ENCODE measurements at places on chromosomes 12 and 14.

DNA sequence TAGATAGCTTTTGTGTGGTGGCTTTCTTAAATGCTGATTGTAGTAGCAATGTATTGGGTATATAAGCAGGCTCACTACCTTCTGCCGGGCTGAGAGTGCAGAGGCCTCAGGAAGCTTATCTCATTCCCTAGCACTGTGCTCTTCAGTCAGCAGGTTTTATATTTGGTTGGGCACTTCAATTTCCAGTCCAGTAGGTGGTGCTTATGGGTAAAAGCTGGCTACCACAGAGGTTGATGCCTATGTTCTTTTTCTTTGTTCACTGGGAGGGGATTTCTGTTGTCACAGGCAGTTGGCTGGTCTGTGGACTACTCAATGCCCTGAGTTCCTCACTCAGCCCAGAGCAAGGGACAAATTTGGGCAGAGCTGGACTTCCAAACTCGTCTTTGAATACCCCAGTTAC, 43.0 kb upstream of the GLIPR1 start:
- no peaks in the 10 kb centered on the region for H3K36me3 ChIP-seq
- no peak overlapping the region for H3K4me3 ChIP-seq
- H3K4me1 ChIP-seq = no peaks in the 10 kb centered on the region
- DNase-seq = no peak

GRCh38 chr12:55906056-55906455, 21.6 kb downstream of the PYM1 start:
- H3K27me3 ChIP-seq = no peaks in the 10 kb centered on the region
- H3K27ac ChIP-seq = no peak overlapping the region
- peaks cover 19% of the 10 kb centered on the region for H3K36me3 ChIP-seq
- no peak overlapping the region for H3K4me3 ChIP-seq
- peaks cover 24% of the 10 kb centered on the region for H3K4me1 ChIP-seq
- DNase-seq = no peak

GRCh38 chr14:103028161-103028767, 29.1 kb downstream of the CDC42BPB start:
- H3K4me3 ChIP-seq = no peak overlapping the region
- DNase-seq = no peak
- peaks cover 41% of the 10 kb centered on the region for H3K4me1 ChIP-seq
- no peaks in the 10 kb centered on the region for H3K27me3 ChIP-seq
- H3K36me3 ChIP-seq = no peaks in the 10 kb centered on the region

DNA sequence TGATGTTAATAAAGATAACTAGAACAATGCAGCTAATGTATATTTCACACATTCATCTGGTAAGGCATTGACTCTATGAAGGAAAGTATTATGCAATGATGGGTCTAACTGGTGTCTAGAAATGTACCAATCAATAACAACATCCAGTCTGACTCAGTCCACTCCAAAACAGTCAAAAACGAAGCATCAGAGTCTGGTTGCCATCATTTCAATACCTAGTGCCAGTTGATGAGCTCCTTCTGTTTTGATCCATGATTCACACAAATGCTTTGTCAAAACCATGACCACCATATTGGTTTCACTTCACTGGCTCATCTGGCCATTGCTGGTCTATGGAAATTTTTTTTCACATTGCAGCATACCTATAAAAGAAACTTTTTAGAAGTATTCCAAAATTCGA, 747.2 kb upstream of the TMEM132C start:
- H3K4me1 ChIP-seq = no peaks in the 10 kb centered on the region
- H3K36me3 ChIP-seq = no peaks in the 10 kb centered on the region
- DNase-seq = no peak
- no peaks in the 10 kb centered on the region for H3K27me3 ChIP-seq
- no peak overlapping the region for H3K4me3 ChIP-seq
- H3K27ac ChIP-seq = no peak overlapping the region

DNA sequence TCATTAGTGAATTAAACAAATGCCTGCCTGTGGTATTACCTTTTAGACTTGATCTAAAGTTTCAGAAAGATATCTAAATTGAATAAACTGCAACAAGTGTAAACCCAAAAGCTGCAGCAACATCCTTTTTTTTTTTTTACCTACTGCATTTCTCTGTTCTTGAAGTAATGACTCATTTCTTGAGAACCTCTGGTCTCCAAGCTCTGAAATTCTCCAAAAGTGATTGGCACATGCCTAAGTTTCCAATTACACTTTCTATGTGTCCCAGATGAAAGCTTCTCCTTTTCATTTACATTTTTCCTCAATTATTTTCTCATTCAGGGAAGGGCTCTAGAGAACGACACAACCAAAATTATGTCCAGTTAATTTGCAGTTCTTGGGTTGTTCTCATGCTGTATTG, 435.2 kb upstream of the DCN start:
- no peaks in the 10 kb centered on the region for H3K36me3 ChIP-seq
- no peaks in the 10 kb centered on the region for H3K27me3 ChIP-seq
- H3K4me1 ChIP-seq = peaks cover 10% of the 10 kb centered on the region
- DNase-seq = no peak
- H3K4me3 ChIP-seq = no peak overlapping the region
- no peak overlapping the region for H3K27ac ChIP-seq

- H3K36me3 ChIP-seq = no peaks in the 10 kb centered on the region
- H3K27ac ChIP-seq = no peak overlapping the region
- H3K4me1 ChIP-seq = no peaks in the 10 kb centered on the region
- no peak overlapping the region for H3K4me3 ChIP-seq
These were observed 27.0 kb downstream of the P2RX7 start for GRCh38 chr12:121159467-121160307.

GRCh38 chr12:51822956-51823355, 25.6 kb downstream of the FIGNL2 start:
- no peak for DNase-seq
- no peak overlapping the region for H3K27ac ChIP-seq
- H3K4me3 ChIP-seq = no peak overlapping the region
- H3K27me3 ChIP-seq = peaks cover 12% of the 10 kb centered on the region
- no peaks in the 10 kb centered on the region for H3K4me1 ChIP-seq
- no peaks in the 10 kb centered on the region for H3K36me3 ChIP-seq

DNA sequence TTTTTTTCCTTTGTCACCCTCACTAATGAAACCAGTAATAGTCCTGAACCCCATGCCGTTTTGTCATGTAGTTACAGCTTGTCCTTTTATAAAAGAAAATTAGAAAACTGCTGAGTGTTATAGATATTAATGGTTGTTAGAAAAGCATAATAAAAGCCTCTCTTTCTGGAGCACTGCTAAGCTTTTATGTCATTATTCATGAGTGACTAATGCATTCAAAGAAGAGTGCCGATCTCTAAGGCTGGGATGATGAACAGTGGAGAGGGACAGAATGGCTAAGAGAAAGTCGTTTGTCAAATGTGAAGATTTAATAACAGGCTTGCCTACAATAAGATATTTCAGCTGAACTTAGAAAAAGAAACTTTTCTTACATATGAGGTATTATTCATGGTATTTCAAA, 121.6 kb downstream of the MGAT4C start:
- H3K4me1 ChIP-seq = no peaks in the 10 kb centered on the region
- no peak overlapping the region for H3K4me3 ChIP-seq
- DNase-seq = no peak
- no peaks in the 10 kb centered on the region for H3K36me3 ChIP-seq

DNA sequence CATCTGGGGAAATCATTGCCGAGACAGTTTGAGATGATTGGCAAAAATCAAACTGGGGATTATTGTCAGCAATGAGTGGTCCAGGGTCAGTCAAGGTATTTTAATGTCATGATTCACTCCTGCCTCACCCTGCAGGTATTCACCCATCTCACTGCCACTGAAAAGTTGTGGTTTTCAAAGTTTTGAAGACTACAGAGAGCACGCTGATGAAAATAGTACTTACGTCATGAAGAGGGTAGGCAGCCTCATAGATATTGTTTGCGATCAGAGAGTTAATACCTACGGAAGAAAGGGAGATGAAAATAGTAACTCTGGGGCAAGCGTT, 138.0 kb downstream of the ANO2 start:
- no peak overlapping the region for H3K4me3 ChIP-seq
- no peaks in the 10 kb centered on the region for H3K36me3 ChIP-seq
- no peaks in the 10 kb centered on the region for H3K27me3 ChIP-seq
- no peak overlapping the region for H3K27ac ChIP-seq
- DNase-seq = no peak

- H3K4me3 ChIP-seq = no peak overlapping the region
- no peak for DNase-seq
- no peak overlapping the region for H3K27ac ChIP-seq
- peaks cover 3% of the 10 kb centered on the region for H3K4me1 ChIP-seq
- peaks cover 9% of the 10 kb centered on the region for H3K36me3 ChIP-seq
These were observed 3.3 kb downstream of the P3H3 start for GRCh38 chr12:6831450-6831995.

DNA sequence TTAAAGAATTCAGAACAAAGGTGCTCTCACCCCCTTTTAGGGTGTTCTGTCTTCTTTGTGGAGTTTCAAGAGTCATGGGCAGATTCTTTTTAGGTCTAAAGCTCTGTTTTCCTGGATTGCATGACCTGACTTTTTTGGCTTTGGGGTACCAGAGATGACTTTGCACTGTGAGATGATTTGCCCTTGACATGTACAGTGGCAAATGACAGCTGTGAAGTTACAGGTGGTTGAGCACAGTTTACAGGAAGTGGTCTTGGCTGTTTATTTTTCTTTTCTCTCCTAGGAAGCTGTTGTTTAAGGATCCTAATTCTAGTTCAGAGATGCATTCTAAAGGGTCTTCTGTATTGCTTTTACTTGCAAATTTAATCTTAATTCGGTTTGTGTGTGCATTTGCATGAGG, 83.8 kb upstream of the METAP2 start:
- H3K27ac ChIP-seq = no peak overlapping the region
- no peak for DNase-seq
- no peaks in the 10 kb centered on the region for H3K27me3 ChIP-seq

DNA sequence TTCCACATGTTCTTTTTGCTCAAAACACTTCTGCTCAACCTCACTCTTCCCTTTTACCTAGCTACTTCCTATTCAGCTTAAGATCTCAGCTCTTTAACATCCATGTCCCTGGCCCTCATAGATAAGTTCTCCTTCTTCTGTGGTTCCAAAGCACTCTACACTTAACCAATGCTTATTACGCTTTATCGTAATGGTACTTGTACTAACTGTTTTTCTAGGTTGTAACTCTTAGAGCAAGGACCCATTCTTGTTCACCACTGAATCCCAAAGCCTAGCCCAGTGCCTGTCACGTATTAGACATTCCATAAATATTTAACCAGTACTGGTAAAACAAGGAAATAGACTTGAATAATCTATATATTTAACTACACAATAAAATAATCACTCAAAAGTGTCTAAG, 5.3 kb downstream of the SLC41A2 start:
- peaks cover 5% of the 10 kb centered on the region for H3K4me1 ChIP-seq
- no peak overlapping the region for H3K4me3 ChIP-seq
- no peaks in the 10 kb centered on the region for H3K27me3 ChIP-seq
- no peak for DNase-seq
- no peaks in the 10 kb centered on the region for H3K36me3 ChIP-seq
- no peak overlapping the region for H3K27ac ChIP-seq

DNA sequence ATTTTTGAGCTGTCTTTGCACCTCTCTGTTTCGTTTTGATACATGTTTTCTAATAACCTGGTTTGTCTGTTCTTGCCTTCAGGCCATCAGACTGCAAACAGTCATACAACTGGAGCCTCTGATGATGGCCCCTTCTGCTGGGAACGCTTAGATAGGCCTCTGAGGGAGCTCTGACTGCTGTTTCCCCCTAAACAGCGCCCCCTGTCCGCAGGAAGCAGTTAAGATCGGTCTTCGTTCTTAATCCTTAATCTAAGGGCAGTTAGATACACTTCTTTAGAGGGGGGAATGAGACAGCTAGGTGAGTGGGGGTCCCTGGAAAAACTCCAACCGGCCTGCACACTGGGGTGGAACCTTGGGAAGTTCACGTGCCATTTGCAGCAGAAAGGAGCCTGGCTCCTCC, 1338.8 kb upstream of the SEL1L start:
- no peaks in the 10 kb centered on the region for H3K4me1 ChIP-seq
- no peaks in the 10 kb centered on the region for H3K36me3 ChIP-seq
- H3K27ac ChIP-seq = no peak overlapping the region
- no peak overlapping the region for H3K4me3 ChIP-seq

- no peaks in the 10 kb centered on the region for H3K36me3 ChIP-seq
- H3K27me3 ChIP-seq = no peaks in the 10 kb centered on the region
- no peak for DNase-seq
- no peaks in the 10 kb centered on the region for H3K4me1 ChIP-seq
These were observed 144.5 kb upstream of the FBXO33 start for GRCh38 chr14:39576736-39577135.

- no peaks in the 10 kb centered on the region for H3K4me1 ChIP-seq
- H3K4me3 ChIP-seq = no peak overlapping the region
- H3K36me3 ChIP-seq = no peaks in the 10 kb centered on the region
These were observed 465.3 kb downstream of the PRKD1 start for GRCh38 chr14:29462321-29462720.

GRCh38 chr12:57941165-57941894, at the start of gene ATP23:
TSS of gene ATP23 (plus strand) at chr12:57941567. CDS start at chr12:57941702, 135 bp downstream.
- H3K4me1 ChIP-seq = peaks cover 16% of the 10 kb centered on the region
- H3K4me3 ChIP-seq = peak within 1 kb of the TSS; percentile 24
- H3K36me3 ChIP-seq = no peaks in the 10 kb centered on the region
- H3K27ac ChIP-seq = peak within 1 kb of the TSS; percentile 86

GRCh38 chr14:96762650-96763049, 34.5 kb upstream of the VRK1 start:
- no peak for DNase-seq
- no peak overlapping the region for H3K4me3 ChIP-seq
- H3K27me3 ChIP-seq = no peaks in the 10 kb centered on the region
- no peaks in the 10 kb centered on the region for H3K36me3 ChIP-seq
- no peak overlapping the region for H3K27ac ChIP-seq

DNA sequence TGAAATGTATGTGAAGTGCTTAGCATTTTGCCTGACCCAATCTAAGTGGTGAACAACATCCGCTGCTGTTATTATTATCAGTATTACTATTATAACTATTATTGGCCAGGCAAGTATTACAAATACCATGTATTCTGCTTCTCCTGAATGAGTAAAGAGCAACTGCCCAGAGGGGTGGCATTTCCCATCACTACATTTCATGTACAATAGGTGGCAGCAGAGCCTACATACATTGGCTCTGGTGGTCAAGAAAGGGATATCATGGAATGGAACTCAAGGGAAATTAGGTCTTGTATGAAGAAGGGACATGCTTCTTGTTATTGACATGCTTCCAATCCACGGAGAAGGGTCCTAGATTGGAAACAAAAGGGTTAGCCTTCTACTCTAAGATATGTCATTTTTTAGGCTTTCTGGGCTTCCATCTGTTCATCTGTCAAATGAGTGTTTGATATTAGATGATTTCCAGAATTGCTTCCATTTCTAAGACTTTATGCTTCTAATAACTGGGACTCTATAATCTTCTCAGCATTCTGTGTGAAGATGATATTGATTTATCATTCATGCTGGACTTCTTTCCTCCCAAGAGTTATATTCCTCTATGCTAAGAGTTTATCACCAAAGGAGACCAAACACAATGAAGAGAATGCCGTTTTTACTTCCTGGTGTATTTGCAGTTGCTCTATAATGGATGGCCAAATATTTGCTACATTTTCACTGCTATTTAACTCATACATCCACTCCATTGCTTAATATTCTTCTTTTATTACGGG, 239.1 kb downstream of the SSPN start:
- DNase-seq = peak; percentile 43
- no peaks in the 10 kb centered on the region for H3K36me3 ChIP-seq
- H3K27me3 ChIP-seq = no peaks in the 10 kb centered on the region
- H3K27ac ChIP-seq = no peak overlapping the region

Measured in adrenal gland (tissue), 19 donors.